DMS153 (cell line): ENCODE measurements at places on chromosomes 6 and 20.

DNA sequence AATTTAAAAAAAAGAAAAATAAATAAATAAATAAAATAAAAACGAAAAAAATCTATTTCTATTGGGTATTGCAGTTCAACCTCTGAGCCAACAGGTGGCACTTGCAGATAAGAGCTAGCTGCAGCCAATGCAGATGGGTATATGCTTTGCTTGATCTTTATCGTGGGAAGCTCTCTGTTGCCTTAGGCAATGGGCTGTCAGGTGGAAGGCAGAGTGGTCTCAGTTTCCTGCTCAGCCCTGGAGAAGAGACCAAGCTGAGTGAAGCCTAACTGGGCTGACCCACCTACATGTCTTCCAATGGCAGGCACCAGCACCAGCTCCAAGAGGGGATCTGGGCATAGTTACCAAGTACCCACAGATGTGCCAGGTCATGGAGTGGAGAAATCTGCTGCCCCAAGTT lies 95.0 kb downstream of the AK9 start:
- no peak for DNase-seq

DNA sequence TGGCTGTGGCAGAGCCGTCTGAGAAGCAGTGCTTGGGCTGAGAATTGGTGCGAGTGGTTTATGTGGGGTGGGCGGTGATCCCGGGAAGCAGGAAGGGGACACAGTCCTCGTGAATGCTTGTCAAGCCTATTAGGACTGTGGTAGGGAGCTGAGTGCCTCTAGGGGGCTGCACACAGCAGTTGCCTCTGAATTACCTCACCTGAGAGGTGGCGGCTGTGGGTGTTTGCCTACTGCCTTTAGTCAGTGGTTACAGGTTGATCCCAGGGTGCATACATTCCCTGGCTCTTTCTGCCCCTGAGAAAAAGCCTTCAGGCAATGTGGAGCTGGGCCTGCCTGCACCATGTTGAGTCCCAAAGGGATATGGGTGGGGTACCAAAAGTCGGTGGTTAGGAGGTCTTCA lies 5.2 kb downstream of the AP5S1 start:
- no peak for DNase-seq

- DNase-seq = no peak
Observed at GRCh38 chr6:3872370-3872854, 23.2 kb downstream of the FAM50B start.

DNA sequence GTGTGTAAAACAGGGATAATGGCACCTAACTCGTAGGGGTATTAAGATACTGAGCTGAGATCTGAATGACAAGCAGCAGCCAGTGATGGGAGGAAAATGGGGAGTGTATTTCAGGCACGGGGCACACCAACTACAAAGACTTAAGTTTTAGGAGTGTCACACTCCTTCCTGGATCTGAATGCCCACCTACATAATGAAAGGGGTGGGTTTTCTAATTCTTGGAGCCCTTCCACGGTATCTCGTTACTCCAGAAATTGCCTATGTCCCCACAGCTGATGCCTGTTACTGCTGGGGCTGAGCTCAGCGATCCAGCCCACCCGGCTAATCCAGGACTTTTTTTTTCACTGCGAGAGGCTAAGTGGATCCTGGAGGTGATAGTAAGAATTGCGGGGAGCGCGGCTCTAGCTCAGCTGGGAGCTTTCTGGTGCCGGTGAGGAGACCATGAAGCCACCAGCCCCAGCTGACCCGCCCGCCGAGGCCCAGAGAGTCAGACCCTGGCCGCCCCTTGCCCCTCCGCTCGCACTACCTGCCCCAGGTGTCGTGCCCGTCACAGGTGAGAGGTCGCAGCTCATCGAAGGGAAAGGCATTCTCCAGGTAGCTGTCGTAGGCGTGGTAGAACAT lies 727 bp downstream of the EDEM2 start:
- DNase-seq = no peak

GRCh38 chr6:88141561-88142296 lies 24.4 kb downstream of the CNR1 start:
- no peak for DNase-seq

GRCh38 chr20:45578231-45578630 lies 853 bp downstream of the WFDC8 start:
- no peak for DNase-seq
